ENCODE measurements at places on chromosomes 7 and 10.

DNA sequence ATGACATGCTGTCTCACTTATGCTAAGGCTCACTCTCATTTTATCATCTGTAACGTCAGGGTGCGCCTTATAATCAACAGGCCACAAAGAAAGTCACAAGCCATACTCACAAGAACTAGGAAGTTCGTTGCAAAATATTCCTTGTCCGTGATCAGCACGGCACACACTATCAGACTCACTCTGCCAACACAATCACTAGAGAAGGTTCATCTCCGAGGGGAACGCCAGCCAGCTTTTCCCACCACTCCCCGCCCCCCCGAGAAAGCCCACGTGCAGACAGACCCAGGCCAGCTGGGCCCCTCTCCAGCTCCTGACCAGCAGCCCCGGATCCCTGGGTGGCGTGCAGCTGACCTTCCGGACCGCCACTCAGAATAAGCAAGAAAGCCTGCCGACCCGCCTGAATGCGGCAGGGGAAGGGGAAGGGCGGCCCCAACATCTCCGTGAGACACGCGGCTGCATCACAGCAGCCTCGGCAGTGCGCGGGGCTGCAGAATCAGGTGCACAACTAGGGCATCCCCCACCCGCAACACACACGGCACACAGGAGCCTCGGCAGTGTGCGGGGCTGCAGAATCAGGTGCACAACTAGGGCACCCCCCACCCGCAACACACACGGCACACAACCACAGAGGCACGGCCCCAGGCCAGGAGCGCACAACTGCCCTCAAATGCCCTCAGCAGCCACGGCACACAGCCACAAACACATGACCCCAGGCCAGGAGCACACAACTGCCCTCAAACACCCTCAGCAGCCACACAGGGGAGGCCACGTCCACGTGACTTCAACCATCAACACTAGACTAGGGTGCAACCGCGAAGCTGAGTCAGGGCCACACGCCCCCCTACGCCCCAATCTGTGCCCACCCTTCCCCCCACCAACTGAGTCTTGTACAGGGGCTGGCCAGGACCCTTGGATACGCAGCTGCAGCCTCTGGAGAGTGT is 2.5 kb upstream of the GPR146 start:
- DNase-seq = no peak

GRCh38 chr10:76197293-76197692 is 765.9 kb downstream of the LRMDA start:
- DNase-seq = no peak

- DNase-seq = no peak
Measured at GRCh38 chr10:131354380-131354779, 42.9 kb upstream of the TCERG1L start.

GRCh38 chr7:149846436-149847046 is 8.4 kb downstream of the ZNF862 start:
- DNase-seq = no peak

GRCh38 chr7:28466885-28467284 is 54.6 kb downstream of the CREB5 start:
- no peak for DNase-seq

DNA sequence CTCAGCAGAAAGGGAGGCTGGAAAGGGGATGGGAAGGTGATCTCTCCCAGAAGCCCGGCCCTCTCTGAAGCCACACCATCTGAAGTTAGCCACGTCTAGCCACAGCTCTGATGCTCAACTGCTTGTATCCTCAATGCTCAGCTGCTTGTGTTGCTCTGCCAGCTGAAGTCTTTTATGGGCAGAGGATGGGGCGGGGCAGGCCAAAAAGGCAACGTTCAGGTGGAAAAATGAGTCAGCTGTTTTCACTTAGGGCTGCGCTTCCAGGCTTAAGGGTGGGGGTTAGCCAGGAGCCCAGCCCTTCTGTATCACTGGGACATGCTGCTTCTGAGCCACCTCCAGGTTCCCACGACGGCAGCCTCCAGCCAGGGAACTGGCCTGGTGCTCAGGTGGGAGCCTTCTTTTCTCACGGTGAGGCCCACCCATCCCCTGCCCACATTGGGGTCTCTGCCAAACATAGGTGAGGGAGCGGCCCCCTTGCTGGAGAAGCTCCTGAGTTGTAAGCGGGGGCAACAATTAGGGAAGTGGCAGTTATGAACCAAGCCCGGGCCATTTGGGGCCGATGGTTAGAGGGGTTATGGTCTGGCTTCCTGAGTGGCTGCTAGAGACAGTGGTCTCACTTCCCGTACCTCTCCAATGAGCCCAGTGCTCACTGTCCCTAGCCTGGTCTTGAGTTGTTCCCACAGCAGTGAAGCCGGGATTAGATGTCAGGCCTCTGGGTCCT is 44.9 kb upstream of the CNPY1 start:
- DNase-seq = no peak

GRCh38 chr7:32259931-32260596 is 189.9 kb upstream of the PDE1C start:
- peak; percentile 69 for DNase-seq

DNA sequence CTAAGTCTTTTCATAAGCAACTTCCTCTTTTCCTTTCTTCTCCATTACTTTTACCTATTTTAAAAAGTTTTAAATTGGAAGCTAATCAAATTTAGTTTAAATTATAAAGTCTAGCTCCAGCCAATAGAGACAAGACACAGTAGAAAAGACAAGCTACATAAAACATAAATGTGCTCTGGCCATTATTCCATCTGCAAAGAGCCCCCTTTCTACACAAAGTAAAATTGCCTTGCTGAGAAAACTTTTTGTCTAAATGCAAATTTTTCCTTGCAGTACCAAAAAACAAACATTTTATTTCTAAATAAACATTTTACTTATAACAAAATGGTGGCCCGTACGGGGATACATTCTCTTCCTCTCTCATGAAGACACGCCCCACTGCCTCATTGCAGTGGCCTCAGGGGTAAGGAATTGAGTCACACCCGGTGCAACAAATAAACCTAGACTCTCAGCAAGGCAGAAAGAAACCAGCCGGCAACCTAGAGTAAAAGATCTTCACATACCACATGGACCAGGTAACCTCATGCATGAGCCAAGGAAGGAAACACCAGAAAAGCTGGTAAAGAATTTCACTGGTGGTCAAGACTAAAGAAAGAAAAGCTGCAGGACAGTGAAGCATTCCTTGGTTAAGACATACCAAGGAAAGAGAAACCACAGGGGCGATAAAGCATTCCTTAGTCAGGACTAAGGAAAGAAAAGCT is 71.6 kb upstream of the ZNF746 start:
- no peak for DNase-seq

DNA sequence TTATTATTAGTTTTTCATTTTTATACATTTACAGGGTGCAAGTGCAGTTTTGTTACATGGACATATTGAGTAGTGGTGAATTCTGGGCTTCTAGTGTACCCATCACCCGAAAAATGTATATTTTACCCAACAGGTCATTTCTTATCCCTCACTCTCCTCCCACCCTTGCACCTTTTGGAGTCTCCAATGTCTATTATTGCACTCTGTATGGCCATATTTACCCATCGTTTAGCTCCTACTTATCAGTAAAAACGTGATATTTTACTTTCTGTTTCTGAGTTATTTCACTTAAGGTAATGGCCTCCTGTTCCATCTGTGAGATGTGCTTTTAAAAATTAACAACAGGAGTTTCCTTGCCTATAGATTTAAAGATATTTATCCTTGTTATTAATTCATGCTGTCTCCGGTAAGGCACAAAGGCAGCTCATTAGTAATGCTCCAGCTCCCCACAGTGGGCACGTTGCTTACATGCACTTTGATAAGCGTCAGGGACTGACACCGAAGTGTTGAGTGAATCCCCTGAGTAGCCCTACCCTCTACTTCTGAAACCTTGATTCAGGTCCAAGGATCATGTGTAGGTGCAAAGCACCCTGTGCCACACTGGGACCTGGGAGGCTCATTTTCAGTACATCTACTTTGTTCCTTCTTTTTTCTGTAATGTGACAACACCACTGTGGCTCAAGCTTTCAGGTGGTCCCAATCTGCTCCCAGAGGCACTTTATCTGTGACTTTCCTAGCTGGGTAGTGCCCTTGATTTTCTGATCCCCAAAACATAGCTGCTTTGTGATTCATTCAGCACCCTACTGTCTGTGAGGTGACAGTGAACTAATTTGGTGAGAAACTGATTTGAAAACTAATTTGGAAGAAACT is 27.3 kb downstream of the HYAL4 start:
- peak; percentile 42 for DNase-seq

- DNase-seq = no peak
Measured at GRCh38 chr7:112830769-112831168, 40.6 kb upstream of the TMEM168 start.
